ENCODE measurements at places on chromosomes 11 and 22. TPM values are rescaled to one million over a fixed set of nuclear protein-coding genes. Genes with fewer than 3 reads are reported as not detected.

IL18 gene
- 0.32 TPM for total RNA-seq

C11orf65 gene
- total RNA-seq, result 1.6 TPM

FZD4 gene
- total RNA-seq, result 33.6 TPM

MMP26 gene
- not detected for total RNA-seq

CECR2 gene
- total RNA-seq, result not detected

PRPF19 gene
- 32.6 TPM for total RNA-seq

ANGPTL5 gene
- 0.63 TPM for total RNA-seq

OR5AP2 gene
- total RNA-seq, result not detected

BCO2 gene
- total RNA-seq, result 0.86 TPM

SLC17A6 gene
- not detected for total RNA-seq

EIF3M gene
- 283 TPM for total RNA-seq

GAB4 gene
- not detected for total RNA-seq

APIP gene
- 27.1 TPM for total RNA-seq

RTN4RL2 gene
- under 0.01 TPM for total RNA-seq

ART1 gene
- not detected for total RNA-seq

GRIA4 gene
- under 0.01 TPM for total RNA-seq

KCNA4 gene
- total RNA-seq, result not detected

DAGLA gene
- 1.9 TPM for total RNA-seq

UBXN1 gene
- 201 TPM for total RNA-seq

Measured in bronchial smooth muscle cell (primary cell).